Neural crest cell (in vitro differentiated cells): ENCODE measurements at places on chromosomes 3 and 15. TPM values are rescaled to one million over a fixed set of nuclear protein-coding genes. Genes with fewer than 3 reads are reported as not detected.

DNA sequence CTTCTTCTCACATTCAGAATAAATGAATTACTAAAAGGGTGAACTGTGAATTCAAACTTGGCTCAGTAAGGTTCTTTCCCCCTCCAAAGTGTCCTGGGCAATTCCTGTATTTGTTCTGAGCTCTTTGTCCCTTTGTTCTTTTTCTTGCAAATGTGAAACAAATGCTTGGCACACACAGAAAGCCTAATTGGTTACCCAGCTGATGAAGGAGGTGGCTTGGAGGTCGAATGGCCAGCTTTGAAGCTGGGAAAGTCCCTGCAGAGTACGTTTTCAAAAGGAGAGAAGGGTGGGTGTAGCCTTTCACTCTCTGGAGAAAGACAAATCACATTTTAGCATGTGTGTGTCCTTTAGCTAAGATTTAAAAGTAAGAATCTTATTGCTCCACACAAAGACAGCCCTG is 154.4 kb downstream of the PEX5L start:
- no peak for DNase-seq

DNA sequence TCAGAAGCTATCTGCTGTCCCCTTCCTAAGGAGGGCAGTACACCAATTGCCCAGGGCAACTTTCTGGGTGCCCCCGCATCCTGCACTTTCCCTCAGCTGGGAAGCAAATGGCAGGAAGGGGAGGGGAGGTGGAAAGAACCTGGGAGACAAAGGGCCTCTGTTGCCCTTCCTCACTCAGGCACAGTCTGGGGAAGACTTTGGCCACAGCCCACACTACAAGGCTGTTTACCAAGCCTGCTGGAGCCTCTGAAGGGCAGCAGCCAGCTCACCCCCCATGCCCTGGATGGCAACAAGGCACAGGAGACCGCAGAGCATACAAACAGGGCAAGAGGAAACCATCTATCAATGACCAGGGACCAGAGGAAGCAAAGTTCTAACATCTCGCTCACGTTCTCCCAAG is 42.4 kb downstream of the ARRDC4 start:
- peak; percentile 1 for DNase-seq

- no peak for DNase-seq
These were observed 43.7 kb downstream of the PCSK6 start for GRCh38 chr15:101445562-101446517.

GRCh38 chr3:174332391-174332790 is 526.7 kb upstream of the NAALADL2 start:
- no peak for DNase-seq

DNA sequence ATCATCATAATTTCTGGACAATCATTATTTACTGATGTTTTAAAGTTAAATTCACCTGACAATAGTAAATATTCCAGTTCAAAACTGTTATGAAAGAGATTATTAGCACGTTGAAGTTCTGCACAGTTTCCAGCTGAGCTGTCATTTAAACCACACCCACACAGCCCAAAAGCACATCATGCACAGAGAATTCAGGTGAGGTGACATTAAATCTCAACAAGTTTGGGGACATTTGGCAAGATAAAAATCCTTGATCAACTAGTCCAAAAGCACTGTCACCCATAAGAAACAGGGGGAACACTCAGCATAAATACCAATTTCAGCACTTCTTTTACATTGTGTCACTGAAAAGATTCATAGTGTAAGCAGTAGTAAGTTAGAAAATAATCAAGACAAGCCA is 6.9 kb downstream of the NCEH1 start:
- DNase-seq = no peak

DNA sequence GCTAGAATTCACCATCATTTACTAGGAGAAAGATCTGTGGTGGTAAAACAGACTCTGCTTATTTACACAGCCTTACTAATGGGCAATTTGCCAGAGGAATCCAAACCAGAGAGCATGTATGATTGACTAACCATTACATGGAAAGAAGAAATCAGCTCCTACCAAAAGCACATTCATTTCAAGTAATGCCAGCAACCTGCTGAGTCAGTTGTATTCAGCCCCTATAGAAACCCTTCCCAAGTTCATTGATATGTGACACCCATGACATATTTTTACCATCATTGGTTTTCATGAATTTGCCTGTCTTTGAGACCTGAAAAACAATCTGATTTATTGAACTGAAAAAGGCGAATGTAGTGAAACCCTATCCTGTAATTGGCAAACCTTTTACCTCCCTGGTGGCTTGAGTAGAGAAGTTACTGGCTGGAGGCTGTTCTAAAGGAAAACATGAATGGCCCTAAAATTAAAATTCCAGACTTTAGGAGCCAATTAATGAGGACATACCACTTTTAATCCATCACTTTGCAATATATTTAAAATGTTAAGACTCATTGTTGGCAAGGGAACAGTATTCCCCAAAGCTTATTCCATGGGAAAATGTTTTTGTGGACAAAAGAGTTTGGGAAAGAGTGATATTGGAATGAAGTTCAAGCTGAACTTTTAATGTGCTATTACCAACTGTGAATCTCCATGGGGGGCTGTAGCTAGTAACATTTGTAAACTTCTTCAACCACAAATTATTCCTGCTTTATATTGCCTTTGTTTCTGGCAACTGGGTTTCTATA is 542.9 kb downstream of the FHIT start:
- no peak for DNase-seq

DNA sequence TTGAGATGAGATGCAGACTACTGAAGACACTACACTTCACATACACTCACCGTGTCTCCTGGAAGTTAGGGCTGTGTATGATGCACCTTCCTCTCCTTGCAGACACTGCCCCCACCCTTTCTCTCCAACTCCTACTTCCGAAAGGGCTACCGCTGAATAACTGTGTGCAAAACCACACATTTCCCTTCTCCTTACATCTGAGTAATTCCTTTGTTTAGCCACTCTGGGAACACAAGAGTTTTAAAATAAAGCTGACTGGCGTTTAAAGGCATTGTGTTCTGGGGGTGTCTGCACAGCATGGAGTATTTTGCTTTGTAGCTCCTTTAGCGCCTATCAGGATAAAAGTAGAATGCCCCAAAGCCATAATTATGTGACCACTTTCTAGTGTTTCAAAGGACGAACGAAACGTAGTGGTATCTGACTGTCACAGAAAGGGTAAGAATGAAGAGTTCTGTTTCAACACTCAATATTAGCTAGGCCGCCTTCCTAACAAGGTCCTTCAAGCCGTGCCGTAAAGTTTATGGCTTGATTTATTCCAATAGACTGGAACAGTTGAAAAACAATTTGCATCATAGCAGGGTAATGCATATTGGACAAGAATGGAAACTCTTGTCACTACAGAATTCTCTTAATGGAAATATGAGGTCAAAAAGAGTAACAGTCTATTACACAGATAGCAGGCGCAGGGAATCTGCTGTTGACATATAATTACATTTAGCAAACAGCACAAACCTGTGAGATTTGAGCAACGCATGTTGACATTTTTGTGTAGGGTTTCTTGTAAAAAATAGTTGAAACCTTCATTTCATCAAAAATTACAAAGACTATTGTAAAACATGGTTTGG is 619.9 kb downstream of the FOXP1 start:
- no peak for DNase-seq

GRCh38 chr3:131033480-131034080 is 6.9 kb downstream of the NEK11 start:
- peak; percentile 37 for DNase-seq

DNA sequence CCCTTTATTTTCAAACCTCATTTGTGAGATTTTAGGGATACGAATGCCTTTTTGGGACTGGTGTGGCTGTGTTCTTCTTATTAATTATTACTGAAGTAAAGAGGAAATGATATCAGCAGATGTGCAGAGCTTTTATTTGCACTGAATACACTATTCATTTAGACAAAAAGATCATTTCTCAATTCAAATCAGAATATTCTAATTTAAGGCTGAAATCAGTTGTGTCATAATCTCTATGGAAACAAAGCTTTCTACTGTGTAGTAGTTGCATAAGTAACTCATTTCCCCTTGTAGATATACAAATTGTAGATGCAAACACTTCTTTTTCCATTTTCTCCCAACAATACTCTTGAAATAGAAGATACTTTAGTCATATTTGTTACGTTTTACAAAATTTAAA is 56.0 kb downstream of the PDE8A start:
- no peak for DNase-seq

GPR15 gene
- not detected in 2 replicates for total RNA-seq

NRROS gene
- total RNA-seq = 0.52 and 1.5 TPM in 2 replicates

EPHB1 gene
- 12.5 and 13.7 TPM in 2 replicates for total RNA-seq

APOD gene
- total RNA-seq = 1.1 and 1.7 TPM in 2 replicates

ECE2 gene
- total RNA-seq = not detected in 2 replicates

SPESP1 gene
- not detected in 2 replicates for total RNA-seq

TRA2B gene
- total RNA-seq = 314 and 329 TPM in 2 replicates

ADAMTS7 gene
- total RNA-seq = 62.9 and 68.2 TPM in 2 replicates

PRSS50 gene
- total RNA-seq = 0.35 and 0.39 TPM in 2 replicates

PPP1R14D gene
- not detected in 2 replicates for total RNA-seq

PRR20G gene
- not detected in 2 replicates for total RNA-seq
